ENCODE measurements at places on chromosomes 4 and X.

DNA sequence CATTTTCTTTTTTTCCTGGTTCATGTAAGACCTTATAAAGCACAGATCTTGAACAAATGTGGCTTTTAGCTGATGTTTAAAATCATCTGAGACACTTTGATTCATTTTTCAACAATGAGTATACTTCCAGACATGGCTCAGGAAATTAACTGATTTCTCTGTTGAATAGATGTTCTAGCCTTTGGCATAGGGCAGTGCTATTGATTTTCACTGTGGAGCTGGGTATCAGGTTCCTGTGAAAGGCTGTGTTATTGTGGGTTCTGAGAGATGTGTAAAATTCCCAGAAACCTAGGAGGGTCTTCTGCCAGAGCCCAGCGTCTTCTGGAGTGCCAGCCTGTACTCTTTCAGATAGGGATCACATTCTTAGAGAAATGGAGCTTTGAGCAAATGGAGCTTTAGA, 278.9 kb downstream of the EPHA5 start:
- no peak for DNase-seq

- DNase-seq, result no peak
These were observed 38.6 kb downstream of the PTCHD1 start for GRCh38 chrX:23373129-23373804.

GRCh38 chr4:186829740-186830449, 106.2 kb upstream of the FAT1 start:
- no peak for DNase-seq

DNA sequence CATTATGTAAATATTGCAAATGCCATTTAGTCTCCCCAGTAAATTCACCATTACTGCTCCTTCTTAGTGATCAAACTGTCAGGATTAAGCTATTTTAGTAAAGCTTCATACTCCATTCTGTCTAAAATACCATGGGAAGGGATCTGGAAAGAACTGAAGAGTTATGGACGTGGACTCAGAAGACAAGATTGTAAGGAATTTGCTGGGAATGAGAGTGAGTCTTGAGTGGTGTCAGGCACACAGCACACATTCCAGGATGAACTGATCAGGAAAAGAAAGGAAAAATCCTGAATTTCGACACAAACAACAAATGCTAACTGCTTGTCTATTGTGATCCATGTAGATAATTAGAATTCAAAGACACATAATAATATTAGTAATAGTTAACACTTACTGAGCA, 311.0 kb downstream of the CENPC start:
- DNase-seq, result no peak

GRCh38 chr4:47933840-47934239, 19.5 kb upstream of the NFXL1 start:
- no peak for DNase-seq

- no peak for DNase-seq
These were observed 103.3 kb upstream of the PCDH18 start for GRCh38 chr4:137635601-137636000.

GRCh38 chrX:142999199-142999701, 26.5 kb upstream of the SPANXN4 start:
- DNase-seq, result no peak

- DNase-seq, result no peak
These were observed 16.2 kb downstream of the GATB start for GRCh38 chr4:151744614-151745013.

DNA sequence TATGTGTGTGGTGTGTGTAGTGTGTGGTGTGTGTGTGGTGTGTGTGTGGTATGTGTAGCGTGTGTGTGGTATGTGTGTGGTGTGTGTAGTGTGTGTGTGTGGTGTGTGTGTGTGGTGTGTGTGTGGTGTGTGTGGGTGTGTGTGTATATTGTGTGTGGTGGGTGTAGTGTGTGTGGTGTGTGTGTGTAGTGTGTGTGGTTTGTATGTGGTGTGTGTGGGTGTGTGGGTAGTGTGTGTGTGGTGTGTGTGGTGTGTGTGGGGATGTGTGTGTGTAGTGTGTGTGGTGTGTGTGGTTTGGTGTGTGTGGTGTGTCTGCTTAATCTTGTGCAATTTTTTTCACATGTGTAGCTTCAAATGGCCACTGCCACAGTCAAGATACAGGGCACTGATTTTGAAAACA, 94.5 kb downstream of the CPZ start:
- DNase-seq, result no peak

DNA sequence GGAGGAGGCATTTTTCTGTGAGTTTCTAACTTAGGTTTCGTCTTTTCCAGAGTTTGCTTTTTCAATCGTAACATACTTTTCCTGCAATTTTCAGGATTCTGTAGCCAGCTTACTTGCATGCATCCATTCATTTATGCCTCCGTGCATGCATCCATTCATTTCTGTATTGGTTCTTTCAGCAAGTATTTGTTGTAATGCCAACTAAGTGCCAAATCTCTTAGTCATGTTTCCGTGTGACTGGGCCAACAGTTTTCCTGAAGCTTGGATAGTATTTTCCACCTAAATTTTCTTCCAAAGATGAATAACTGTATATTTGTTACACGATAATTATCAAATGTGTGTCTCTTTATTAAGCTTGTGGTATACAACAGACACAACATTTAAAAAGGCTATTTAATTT, 41.5 kb downstream of the CBLL2 start:
- no peak for DNase-seq

GRCh38 chr4:185269286-185269685, 59.9 kb downstream of the SNX25 start:
- DNase-seq, result no peak

- no peak for DNase-seq
These were observed 1233.8 kb downstream of the NLGN4X start for GRCh38 chrX:4994855-4995254.

DNA sequence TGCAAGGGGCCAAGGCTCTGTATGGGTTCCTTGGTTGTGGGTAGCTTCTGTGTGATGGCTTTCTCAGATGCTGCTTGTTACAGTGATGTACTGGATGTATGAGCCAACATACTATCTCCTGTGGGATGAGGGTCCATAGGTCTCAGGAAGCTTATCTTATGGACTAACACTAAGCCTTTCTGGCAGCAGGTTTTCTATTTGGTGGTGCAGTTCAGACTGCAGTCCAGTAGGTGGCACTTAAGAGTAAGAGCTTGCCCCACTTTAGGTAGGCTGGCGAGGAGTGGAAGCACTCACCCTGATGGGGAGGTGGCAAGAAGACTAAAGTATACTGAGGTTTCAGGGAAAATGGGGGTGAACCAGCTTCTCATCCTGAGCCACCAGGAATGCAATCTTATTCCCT, 306.7 kb upstream of the MAOA start:
- peak; percentile 9 for DNase-seq

DNA sequence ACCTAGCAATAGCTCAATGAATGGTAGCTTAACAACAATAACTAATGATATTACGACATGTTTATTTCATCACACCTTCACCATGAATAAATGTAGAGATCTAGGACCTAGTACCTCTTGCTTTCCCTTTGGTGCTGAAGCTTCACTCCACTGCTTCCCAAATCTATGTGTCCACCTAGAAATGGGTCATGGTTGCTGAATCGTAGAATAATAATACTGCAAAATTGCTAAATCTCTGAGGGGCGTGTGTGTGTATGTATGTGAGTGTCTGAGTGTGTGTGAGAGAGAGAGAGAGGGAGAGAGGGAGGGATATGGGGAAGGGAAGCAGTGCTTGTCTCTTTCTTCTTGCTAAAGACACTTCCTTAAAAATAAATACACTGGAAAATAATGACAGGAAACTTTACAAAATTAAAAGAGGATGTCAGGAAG, 109.3 kb upstream of the BMP2K start:
- no peak for DNase-seq

DNA sequence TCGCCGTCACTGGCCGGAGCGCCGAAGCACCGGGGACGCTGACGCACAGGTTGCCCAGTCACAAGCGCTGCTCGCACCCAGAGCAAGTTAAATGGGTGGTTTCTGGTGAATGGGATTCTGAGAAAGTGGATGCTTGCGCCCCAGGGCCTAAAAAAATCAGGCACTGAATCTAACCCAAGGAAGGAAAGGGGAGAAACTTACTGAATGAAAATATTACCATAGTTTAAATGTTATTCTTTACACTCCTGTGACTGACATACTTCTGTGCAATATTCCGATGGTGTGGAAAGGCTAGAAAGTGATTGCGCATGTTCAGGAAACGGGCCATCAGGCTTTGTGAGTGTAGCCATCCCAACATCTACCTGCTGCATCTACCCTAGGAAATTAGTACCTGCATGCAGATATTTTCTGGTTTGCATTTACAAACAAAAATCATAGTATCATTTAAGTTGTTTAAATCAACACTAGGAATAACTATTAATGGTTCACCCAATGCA, 838 bp upstream of the ABCG2 start:
- no peak for DNase-seq

- no peak for DNase-seq
These were observed 70.5 kb downstream of the CBLL2 start for GRCh38 chrX:22343192-22343591.

DNA sequence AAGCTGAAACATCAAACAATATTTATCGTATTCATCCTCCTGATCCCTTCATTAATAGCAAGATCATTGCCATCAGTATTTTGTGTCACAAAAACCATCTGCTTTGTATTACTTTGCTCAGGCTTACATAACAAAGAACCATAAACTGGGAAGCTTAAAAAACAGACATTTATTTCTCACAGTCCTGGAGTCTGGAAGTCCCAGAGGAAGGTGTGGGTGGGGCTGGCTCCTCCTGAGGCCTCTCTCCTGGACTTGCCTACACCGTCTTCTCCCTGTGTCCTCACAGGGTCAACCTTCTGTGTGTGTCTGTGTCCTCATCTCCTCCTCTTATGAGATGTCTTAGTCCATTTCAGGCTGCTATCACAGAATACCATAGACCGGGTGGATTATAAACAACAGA, 61.3 kb upstream of the MXRA5 start:
- no peak for DNase-seq
